B cell (primary cell): ENCODE measurements at places on chromosomes 2 and 18.

GRCh38 chr2:73217160-73217559 lies 3.1 kb downstream of the SMYD5 start:
- H3K27me3 ChIP-seq: no peaks in the 10 kb centered on the region
- peaks cover 17% of the 10 kb centered on the region for H3K4me1 ChIP-seq
- peaks cover 30% of the 10 kb centered on the region for H3K36me3 ChIP-seq
- H3K4me3 ChIP-seq: no peak overlapping the region

GRCh38 chr2:106117347-106117746 lies 76.8 kb downstream of the UXS1 start:
- no peaks in the 10 kb centered on the region for H3K27me3 ChIP-seq
- H3K4me1 ChIP-seq: peaks cover 6% of the 10 kb centered on the region
- H3K4me3 ChIP-seq: no peak overlapping the region
- H3K27ac ChIP-seq: no peak overlapping the region
- H3K36me3 ChIP-seq: peaks cover 3% of the 10 kb centered on the region
- no peak for DNase-seq

- no peaks in the 10 kb centered on the region for H3K27me3 ChIP-seq
- DNase-seq: no peak
- H3K36me3 ChIP-seq: peaks cover 54% of the 10 kb centered on the region
- no peak overlapping the region for H3K27ac ChIP-seq
- no peak overlapping the region for H3K4me3 ChIP-seq
Observed at GRCh38 chr2:20040489-20041172, 10.8 kb downstream of the LAPTM4A start.

- no peaks in the 10 kb centered on the region for H3K27me3 ChIP-seq
- no peak overlapping the region for H3K27ac ChIP-seq
- H3K4me3 ChIP-seq: no peak overlapping the region
- DNase-seq: no peak
- no peaks in the 10 kb centered on the region for H3K36me3 ChIP-seq
Observed at GRCh38 chr2:208546860-208547650, 140.5 kb downstream of the PTH2R start.

DNA sequence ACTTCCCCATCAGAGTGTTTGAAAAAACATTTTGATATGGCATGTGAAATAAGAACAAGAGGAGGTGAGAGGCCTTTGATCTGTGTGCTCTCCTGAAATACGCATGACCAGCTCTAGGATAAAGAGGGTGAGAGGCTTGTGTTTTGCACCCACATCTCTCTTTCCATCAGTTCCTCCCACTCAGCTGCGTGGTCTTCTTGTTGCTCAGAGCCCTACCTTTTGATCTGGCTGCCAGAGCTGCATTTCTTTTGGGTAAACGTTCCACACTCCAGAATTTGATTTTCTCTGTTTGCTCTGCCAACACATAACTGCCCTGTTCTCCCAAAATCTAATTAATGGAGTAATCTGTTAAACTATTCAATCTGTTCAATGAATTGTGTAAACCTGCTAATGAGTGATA lies 72.0 kb upstream of the FN1 start:
- H3K4me1 ChIP-seq: no peaks in the 10 kb centered on the region
- no peaks in the 10 kb centered on the region for H3K27me3 ChIP-seq
- no peak for DNase-seq
- no peak overlapping the region for H3K27ac ChIP-seq
- H3K4me3 ChIP-seq: no peak overlapping the region

GRCh38 chr2:47891369-47892337 lies 14.6 kb downstream of the FBXO11 start:
- DNase-seq: no peak
- no peaks in the 10 kb centered on the region for H3K36me3 ChIP-seq
- H3K27me3 ChIP-seq: no peaks in the 10 kb centered on the region
- H3K4me1 ChIP-seq: peaks cover 17% of the 10 kb centered on the region
- H3K4me3 ChIP-seq: no peak overlapping the region
